Right ventricle myocardium inferior (tissue), 1 donor: ENCODE measurements at places on chromosomes 11 and 22. TPM values are rescaled to one million over a fixed set of nuclear protein-coding genes. Genes with fewer than 3 reads are reported as not detected.
A peak's percentile ranks its signal among the peaks of the same experiment; 100 is the strongest.

DNA sequence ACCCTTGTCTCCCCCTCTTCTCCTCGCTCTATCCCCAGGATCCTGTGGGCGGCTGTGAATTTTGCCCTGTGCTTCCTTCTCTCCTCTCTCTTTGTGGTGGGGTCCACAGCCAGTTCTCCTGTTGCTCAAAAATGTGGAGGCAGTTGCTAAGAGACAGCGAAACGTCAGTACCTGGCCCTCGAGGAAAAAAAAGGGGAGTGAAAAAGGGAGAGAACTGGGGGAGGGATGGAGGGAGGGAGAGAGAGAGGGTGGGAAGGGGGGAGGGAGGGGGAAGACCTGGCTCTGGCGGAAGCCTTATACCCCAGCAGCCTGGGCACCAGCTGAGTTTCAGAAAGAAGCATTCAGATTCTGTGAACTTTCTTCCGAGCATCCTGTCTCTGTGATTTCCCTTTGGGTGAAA lies 2.1 kb upstream of the LRRC55 start:
- DNase-seq: no peak

DNA sequence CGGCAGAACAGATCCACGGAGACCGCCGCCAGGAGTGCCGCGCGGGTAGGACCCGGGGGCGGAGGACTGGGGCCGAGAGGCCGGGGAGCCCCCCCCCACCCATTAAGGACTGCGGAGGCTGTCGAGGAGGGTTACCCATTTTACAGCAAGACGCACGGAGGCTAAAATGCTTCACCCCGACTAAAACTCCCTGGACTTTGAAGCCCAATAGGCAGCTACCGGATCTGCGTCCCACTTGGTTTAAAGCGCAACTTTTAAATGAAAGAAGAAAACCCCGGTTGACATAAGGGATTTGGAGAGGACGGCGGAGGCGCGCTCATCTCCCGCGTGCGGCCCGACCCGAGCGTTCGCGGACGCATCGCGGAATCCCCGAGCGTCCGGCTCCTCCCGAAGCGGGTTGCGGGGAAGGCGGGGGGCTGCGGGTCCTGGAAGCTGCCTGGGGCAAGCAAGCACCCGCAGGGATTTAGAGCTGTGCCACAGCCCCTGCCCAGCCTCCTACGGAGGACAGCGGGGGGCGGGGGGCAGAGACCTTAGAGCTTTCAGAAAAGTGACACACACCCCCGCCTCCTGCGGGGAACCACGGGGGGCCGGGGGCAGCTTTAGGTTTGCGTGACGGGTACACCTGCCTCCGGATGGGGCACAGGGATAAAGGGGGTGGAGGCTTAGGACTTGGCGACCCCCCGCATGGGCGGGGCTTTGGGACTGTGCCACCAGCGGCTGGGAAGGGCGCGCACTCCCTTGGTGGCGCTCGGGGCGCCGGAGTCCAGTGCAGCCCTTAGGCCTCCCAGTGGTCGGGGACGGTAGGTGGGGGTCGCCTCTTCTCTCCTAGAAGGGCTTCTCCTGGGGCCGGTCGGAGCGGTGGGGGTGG lies 760 bp upstream of the CELSR1 start:
- DNase-seq: no peak

DNA sequence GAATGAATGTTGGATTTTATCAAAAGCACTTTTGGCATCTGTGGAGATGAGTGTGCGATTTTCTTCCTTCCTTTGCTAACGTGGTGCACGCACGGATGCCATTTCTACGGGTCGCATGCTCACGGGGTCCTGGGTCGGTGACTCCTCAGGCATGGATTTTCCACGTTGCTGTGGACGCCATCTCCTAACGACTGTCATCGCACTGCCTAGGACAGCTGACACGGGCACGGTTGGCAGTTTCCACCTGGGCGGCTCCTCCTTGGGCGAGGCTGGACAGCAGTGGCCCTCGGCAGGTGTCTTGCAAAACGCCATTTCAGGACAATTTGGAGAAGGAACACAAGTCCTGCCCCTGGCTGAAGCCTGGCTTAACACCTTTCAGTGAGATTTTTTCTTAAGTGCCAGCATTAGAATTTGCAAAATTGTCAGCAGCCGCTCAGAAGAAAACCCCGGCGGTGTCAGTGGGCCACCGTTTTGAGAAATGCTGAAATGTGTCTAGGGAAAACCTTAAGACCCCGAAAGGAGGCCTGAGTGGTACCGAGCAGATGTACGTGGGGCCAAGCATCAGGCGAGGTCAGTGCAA lies 34.7 kb upstream of the TOLLIP start:
- DNase-seq: no peak

GRCh38 chr11:87901341-87901740 lies 273.9 kb downstream of the RAB38 start:
- DNase-seq: no peak

DNA sequence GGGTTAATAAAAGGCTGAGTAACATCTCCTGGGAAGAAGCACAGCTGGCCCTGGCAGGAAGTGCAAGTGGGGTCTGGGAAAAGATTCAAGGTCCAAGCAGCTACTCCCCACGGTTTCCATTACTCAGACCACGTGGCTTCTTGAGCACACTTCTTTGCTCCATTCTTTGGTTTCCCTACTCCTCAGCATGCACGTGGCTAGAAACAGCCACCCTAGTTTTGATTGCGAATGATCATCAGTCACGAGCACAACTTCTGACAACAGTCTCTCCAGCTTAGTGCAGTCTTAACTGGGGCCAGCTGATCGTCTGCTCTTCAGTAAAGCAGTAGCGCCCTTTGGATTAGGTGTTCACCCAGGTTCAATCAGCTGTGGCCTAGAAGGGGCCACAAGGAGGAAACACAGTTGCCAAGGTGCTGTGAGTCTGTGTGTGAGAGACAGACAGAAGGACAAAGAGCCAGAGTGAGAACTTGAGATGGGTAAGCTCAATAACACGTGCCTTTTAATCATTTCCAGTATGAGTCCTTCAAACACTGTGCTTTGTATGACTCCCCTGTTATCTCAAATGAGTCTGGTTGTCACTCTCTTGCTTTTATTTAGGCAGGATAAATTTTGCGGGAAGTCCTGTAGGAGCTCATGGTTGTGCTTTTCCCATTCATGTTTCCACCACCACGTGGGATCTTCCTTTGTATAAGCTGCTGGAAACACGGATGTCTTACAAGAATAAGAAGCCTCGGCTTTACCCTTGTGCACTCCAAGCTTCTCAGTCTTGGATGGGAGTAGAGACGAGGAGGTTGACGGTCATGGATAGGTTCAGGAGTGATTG lies 901 bp upstream of the PARVA start:
- peak; percentile 56 for DNase-seq

GRCh38 chr11:87634331-87634730 lies 540.9 kb downstream of the RAB38 start:
- DNase-seq: no peak

- DNase-seq: peak; percentile 59
Measured at GRCh38 chr11:68312117-68312779, at the start of gene LRP5. Gene LRP5 (plus strand): TSS chr11:68312591. CDS start chr11:68312715, 124 bp downstream.

DNA sequence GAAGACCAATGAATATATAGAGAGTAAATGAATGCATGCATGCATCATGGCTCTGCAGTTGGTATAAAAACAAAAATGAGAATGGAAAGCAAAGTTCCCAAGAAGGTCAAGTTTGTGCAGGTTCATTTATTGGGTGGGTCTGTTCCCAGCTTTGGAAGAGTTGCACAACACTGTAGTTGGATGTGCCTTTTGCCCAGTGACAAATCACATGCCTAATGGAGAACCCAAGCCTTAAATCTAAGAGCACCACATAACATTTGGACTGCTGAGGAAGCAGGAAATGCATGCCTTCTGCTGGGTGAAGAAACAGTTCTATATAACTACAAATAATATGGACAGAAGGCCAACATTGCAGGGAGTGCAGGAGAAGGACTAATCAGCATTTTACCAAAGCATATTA lies 30.6 kb downstream of the PRCP start:
- no peak for DNase-seq

- no peak for DNase-seq
Measured at GRCh38 chr22:40436505-40437431, 66.4 kb downstream of the SGSM3 start.

DNA sequence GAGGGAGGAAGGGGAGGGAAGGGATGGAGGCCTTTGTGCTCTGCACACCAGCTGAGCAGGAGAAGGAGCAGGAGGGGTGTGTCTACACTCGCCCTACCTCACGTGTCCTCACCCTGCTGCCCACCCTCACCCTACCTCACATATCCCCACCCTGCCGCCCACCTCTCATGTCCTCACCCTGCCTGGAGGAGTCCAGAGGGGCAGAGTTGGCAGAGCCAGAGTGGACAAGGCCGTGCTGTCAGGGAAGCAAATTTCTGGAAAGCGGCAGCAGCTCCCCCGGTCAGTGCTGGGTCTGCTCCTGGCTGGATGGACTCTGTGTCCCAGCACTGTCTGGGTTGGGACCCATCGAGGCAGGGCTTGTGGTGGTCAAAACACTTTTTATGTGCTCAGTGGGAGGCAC lies 799.6 kb downstream of the BRD1 start:
- no peak for DNase-seq

- DNase-seq: no peak
Measured at GRCh38 chr11:35938231-35938630, 5.6 kb upstream of the LDLRAD3 start.

- DNase-seq: no peak
Measured at GRCh38 chr11:122202161-122202950, 86.3 kb upstream of the BLID start.

Gene DENND6B
- total RNA-seq: 1.7 TPM
